A549 (cell line): ENCODE measurements at places on chromosomes 16 and 17. TPM values are rescaled to one million over a fixed set of nuclear protein-coding genes. Genes with fewer than 3 reads are reported as not detected.
A peak's percentile ranks its signal among the peaks of the same experiment; 100 is the strongest.

DNA sequence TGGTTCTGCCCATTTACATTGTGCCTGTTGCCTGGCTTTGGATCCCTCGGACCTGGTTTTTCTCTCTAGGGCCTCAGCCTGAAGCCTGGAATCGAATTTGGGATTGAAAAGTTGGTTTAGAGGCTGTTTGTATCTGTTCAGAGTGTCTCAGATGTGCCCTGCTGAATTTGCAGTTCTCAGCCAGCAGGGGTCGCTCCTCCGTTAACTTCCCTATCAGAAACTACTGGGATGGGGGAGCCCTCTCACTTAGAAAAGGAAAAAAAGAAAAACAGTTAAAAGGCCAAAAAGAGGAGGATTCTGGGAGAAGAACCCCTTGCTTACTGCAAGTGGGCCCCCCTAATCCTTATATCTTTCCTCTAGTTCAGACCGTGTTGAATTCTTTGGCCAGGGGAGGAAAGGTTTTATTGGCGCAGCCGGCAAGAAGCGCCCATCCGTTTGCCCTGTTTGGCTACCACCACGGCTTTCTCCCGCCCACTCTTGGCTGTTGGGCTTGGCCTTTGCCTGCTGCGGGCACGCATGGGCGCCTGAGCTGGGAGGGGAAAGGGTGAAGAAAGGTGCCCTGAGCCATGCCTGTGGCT, 8.7 kb downstream of the FZD2 start:
- DNase-seq: no peak

Gene ARHGAP44
- 3.7 to 5.0 TPM (median 4.2 TPM) in 3 replicates for polyA plus RNA-seq

- no peak for DNase-seq
These were observed 165.0 kb downstream of the RBFOX1 start for GRCh38 chr16:7497691-7498090.

DNA sequence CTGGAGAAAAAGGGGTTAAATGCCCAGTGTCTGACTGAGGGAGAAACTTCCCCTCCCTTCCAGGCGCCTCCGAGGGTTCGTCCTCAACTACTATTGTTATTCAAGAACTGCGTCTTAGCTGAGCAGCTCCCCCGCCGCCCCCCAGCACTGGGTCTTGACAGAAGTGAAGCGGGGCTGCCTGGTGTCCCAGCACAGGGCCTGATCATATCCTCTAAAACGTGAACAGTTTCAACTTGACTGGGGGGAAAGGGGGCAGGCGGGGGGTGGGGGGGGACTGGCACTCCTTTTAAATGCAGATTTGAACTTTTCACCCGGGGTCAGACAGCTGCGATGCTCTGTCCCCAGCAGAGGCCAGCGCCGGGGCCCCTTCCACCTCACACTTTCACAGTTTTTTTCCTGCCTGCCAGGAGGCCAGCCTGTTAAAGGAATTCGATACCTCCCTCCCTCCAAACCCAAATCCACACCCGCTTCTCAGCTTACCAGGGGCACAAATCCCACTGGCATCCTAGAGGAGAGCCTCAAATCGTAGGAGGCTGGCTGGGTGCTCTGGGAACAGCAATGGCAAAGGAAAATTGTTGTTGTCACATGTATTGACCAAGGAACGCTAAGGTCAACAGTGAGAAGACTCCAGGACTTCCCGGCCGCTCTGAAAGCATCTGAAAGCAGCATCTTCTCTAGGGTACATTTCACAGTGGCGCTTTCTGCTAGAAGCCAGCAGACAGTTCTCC, 14.5 kb downstream of the ZFHX3 start:
- no peak for DNase-seq

Gene OTOP3
- polyA plus RNA-seq: not detected in 3 replicates

Gene MYH4
- not detected in 3 replicates for polyA plus RNA-seq

GRCh38 chr16:11100239-11100750, 155.7 kb downstream of the SOCS1 start:
- no peak for DNase-seq

DNA sequence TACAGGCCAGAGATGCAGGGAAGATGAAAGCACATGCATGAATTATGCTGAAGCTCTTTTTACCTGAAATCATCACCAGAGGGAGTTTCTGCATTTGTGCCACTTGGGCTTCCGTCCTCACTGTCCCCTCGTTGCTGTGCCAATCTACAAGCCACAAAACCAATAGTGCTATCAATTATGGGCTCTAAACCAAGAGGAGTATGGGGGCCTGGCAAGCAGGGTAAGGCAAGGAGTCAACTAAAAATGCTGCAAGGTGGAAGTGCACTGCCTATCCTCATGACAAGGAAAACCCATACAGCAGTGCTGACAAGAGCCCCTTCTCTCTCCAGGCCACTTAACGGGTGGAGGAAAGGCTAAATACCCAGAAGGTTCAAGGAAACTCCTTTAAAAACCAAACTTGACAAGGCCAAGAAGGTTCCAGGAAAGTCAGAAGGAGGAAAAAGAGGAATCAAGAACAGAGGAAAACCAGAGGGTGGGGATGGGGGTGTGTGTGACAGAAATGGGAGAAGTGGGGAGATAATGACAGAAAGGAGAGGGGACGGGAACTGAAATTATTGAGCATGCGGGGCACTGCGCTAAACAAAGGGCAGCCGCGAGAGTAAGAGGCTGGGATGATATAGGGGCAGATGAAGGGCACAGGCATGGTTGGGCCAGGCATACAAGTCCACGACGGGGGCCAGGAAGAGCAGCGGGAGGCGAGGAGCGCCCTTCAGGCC, 674 bp downstream of the C17orf75 start:
- DNase-seq: peak; percentile 70

- no peak for DNase-seq
These were observed 11.3 kb downstream of the TIMM22 start for GRCh38 chr17:1008008-1008761.

DNA sequence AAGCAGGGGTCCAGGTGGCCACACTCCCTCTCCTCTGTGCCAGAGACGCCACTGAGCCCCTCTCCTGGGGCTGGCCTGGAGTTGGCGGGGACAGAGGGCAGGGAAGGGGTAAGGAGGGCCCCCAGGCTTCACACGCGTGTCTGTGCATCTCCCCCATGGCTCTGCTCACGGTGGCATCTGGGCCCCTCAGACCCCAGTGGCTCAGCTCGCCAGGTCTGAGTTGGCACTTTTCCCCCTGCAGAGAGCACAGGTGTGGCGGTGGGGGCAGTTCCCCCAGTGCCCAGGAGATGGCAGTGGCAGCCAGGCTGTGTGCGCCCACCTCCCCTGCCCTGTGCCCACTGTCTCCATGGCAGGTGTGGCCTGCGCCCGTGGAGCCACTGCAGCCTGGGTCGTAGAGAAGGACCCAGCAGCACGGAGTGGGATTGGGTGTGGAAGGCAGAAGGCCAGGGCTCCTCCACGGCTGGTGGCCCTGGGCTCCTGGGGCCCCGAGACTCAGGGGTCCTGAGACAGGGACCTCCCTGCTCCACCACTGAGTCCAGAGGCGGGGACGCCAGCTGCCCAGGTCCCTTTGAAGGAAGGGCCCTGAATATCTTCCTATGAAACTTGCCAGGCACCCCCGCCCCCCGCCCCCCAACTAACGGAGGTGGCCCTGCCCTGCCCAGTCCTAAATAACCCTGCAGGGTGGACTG, 4.3 kb upstream of the APRT start:
- DNase-seq: peak; percentile 46

- no peak for DNase-seq
These were observed 209.4 kb downstream of the SEC14L1 start for GRCh38 chr17:77349976-77350830.

Gene RNF112
- 0.66 to 2.7 TPM (median 1.4 TPM) in 3 replicates for polyA plus RNA-seq

GRCh38 chr16:5678371-5678770, 580.8 kb upstream of the EEF2KMT start:
- DNase-seq: no peak

Gene SLC6A4
- polyA plus RNA-seq: 0.04 TPM in 1 of 3 replicates, not detected in the others

DNA sequence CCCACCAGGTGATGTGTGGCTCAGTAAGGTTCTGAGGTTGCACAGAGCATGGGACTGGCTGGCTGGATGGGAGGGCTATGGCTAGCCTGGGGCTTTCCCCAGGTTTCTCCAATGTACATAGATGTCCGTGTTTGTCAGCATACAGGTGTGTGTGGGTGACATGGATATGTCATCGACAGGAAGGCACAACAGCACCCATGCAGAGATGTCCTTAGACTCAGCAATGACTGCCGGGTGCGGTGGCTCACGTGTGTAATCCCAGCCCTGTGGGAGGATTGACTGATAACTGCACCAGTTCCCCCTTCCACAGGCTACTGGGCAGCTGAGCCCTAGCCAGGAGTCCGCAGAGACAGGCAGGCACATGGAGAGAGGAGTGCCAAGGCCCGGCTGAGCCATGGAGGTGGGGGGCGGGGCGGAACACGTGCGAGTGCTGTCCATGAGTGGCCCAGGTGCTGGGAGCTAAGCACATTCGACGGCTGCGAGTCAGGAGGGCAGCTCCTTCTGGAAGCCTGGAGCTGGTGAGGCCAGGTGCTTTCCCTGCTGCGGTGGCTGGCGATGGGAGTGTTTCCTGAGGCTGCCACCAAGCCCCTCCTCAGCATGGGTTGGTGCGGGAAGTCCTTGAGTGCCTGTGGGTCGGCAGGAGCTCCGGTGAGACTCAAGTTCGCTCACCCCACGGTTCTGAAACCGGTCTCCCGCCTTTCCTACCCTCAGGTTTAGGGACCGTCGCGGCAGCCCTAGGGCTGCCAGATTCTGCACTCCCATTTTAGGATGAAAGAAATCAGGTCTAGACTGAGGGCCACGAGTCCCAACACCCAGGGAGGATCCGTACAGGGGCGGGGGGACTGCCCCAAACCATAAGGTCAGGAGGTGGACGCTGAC, 858 bp upstream of the ASPSCR1 start:
- peak; percentile 44 for DNase-seq

Gene MARCHF10
- 0.42 to 0.69 TPM (median 0.43 TPM) in 3 replicates for polyA plus RNA-seq

Gene CLEC18A
- 0.23 to 0.33 TPM (median 0.25 TPM) in 3 replicates for polyA plus RNA-seq

Gene CDK5RAP3
- 135 to 165 TPM (median 164 TPM) in 3 replicates for polyA plus RNA-seq

Gene ABI3
- polyA plus RNA-seq: not detected in 3 replicates

Gene AIPL1
- not detected in 3 replicates for polyA plus RNA-seq

Gene PRSS27
- polyA plus RNA-seq: 0.62 to 1.3 TPM (median 1.2 TPM) in 3 replicates

GRCh38 chr16:61131447-61131846, 904.8 kb downstream of the CDH8 start:
- no peak for DNase-seq

GRCh38 chr16:87086156-87086555, 231.0 kb downstream of the C16orf95 start:
- no peak for DNase-seq

DNA sequence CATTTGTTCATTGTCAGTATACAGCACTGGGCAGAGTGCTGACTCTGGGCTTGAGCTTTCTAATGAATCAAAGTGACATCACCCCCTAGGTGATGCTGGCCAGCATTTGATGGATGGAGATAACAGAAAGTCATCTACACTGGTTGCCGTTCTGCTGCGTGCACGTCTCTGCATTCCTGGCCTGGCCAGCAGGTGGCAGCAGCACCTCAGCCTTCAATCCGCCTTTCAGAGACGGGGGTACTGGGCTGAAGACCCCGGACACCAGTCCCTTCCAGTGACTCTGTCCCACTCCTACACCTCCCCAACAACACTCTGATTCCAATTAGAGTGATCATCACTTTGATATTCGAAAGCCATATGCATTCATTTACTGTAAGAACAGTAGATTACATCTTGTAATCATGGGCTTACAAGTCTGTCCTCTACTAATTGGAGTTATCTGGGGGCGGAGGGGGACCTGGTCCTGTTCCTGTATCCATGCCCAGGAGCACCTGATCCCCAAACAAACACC, 6.0 kb downstream of the CPSF4L start:
- DNase-seq: peak; percentile 62

DNA sequence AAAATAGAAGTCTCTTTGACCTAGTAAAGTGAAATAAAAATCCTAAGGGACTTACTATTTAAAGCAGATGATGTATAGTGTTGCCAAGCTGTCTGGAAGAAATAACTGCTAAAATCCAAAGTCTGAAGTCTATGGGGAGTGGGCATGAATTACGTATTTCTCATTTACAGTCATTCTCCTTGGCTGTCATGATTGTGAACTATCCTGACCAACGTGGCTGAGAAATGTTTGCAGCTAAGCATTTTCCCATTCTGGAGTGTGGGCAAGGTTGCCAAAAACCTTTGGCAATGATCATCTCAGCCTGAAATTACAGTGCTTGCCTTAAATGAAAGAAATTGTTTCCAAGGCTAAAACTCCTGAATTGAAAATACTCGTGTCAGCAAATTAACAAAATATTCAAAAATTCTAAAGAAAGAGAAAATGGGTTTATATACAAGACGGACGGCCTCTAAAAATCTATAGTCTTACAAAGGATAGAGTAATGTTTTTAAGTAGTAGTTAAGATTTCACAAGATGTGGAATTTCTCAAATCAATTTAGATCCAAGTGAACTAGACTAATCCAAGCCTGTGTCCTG, 77.0 kb downstream of the CACNG1 start:
- DNase-seq: no peak

DNA sequence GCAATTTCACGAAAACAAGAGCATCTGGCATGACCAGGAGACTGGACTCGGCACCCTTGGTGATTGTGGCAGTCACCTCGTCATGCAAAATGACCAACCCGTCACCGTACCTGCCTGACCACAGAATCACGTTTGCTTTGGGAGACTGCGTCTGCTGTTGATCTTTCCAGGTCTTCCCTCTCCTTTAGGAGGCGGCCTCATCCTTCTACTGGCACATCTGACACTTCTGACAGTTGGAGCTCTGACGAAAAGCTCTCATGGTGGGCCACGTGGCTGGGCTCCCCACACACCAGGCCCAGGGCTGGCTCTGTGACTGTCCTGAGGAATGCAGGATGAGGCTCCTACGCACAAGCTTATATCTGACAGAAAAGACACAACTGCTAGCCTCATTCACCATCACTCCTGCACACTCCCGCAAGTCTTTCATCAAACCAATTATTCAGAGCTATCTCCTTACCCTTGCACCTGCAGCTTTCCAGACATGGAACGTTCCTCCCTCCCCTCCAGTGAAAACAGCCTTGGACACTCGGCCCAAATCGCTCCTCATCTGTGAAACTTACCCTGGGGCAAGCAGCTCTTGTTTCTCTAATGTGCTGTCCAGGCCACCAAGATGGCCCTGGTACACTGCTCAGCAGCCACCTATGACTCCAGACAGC, 3.6 kb downstream of the TRAP1 start:
- DNase-seq: no peak

Gene GP1BA
- polyA plus RNA-seq: not detected in 3 replicates
